ENCODE measurements at places on chromosomes 13 and 19.

- no peak for DNase-seq
These were observed 213.0 kb downstream of the ZIC5 start for GRCh38 chr13:99758460-99759162.

DNA sequence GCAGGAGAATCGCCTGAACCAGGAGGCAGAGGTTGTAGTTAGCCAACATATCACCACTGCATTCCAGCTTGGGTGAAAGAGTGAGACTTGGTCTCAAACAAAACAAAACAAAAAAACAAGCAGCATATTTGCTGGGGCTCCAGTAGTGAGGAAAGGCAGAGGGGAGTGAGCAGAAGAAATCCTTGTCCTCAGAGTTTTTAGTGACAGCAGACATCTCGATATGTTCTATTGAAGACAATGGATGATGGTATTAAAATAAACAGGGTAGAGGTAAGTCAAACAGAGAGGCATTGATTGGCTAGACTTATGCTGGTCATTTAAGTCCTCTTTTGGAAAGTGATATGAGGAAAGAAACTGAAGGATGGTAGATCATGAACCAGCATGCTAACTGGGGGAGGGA lies 19.0 kb downstream of the NLRP7 start:
- DNase-seq: no peak

- DNase-seq: no peak
These were observed 32.7 kb downstream of the DHX34 start for GRCh38 chr19:47381653-47382279.

GRCh38 chr13:111177081-111177711 lies 62.1 kb downstream of the ARHGEF7 start:
- DNase-seq: no peak

DNA sequence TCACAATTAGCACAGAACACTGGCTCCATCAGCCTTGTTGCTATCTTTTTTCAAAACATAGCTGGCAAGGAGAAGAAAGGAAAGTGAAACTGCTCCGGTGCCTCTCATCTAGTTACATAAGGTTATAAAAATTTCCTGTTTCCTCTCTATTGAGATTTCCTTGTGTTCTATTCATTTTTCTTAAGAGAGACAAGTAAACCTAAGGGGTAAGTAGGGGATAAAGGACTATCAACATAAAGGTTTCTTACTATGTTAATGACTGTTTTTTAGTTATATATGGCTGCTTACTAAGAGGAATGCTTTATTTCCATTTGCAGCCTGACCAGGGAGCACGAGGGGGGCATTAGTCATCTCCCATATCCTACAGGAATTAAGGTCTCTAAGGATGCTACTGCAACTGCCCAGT lies 73.2 kb upstream of the MLNR start:
- DNase-seq: no peak

DNA sequence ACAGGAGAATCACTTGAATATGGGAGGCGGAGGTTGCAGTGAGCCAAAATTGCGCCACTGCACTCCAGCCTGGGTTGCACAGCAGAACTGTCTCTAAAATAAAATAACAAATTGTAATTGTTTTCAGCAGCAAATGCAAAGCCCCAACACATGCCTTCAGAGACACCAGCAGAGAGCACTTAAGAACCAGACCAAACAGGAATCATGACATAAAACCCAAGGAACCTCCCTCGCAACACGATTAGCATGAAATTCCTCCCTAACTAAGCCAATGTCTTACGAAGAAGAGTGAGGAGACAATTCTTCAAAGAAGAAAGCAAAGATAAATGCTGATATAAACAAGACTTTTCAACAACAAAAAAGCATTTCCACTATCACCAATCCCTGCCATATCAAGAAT lies 40.1 kb downstream of the PSPC1 start:
- DNase-seq: no peak

DNA sequence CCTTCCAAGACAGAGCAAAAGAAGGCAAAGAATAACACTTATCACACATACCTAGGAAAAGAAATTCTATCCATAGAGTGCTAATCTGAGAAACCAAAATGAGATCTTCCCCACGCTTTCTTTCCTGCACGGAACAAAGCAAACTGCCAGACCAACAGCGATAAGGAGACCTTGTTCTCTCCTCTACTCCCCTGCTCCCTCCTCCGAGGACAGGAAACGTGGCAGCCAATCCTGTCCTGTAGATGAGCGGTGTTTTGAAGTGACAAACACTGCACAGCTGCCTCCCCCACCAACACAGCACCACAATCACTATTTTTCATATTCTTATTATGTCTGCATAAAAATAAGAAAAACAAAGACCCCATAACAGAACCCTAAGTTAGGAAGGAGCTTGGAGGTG lies 113.9 kb upstream of the IRS2 start:
- no peak for DNase-seq

GRCh38 chr19:29533578-29534544 lies 8.1 kb downstream of the VSTM2B start:
- no peak for DNase-seq

- no peak for DNase-seq
These were observed 71.5 kb downstream of the KCTD15 start for GRCh38 chr19:33868076-33868735.

DNA sequence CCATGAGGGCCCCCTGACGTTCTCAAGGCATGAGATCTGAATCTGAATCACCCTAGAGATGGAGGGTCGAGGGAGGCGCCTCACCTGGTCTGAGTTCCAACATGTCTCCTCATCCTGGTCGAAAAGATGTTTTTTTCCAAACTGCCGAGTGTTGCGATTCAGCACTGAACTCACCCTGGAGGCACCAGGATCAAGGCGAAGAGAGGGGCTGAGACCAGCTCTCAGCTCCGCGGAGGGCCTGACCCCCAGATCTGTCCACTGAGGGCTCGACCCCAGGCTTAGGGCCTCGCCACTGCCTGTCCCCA lies 555 bp downstream of the NR2C2AP start:
- DNase-seq: no peak

DNA sequence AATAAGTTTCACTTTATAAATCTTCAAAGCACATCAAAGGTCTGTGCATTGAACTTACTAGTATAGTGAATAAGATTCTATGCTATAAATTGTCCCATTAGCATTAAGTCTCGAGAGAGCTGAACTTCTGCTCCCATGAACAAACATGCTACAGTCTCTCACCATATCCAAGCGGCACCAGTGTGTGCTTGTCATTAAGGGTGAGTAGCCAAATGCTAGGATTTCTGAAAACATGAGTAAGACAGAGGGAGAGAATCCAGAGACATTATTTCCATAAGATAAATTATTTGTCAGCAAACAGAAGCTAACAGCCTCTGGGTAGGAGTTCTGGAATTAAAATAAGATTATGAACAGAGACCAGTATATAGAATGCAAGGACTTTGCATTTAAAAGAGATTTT lies 2882.5 kb downstream of the PCDH9 start:
- DNase-seq: no peak

- DNase-seq: no peak
These were observed 31.4 kb upstream of the MPHOSPH8 start for GRCh38 chr13:19601749-19602725.

GRCh38 chr13:99989276-99990125 lies 7.9 kb downstream of the ZIC2 start:
- DNase-seq: no peak

DNA sequence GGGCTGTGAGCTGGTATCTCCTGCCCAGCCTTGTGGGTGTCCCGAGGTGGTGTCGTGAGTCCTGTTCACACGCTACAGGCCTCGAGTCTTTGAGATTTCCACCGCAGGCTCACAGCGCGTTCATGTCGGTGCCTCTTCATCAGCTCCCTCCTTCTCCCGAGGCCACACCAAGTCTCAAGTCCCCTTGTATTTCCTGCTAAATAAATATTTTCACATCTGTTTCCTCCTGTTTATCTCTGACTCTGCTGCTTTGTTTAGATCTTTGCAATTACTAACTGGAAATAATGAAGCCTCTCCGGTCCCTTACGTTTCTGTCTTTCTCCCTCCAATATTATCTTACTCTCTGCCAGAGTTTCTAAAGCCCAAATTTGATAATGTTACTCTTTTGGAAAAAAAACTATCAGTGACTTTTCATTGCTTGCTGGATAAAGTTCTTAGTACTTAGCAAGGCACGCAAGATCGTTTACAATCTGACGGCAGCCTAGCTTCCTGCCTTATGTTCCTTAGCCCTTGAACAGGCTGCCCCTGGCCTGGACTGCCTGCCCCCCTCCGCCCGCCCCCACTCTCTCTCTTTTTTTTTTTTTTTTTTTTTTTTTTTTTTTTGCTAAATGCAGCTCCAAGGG lies 130.5 kb upstream of the RNF113B start:
- no peak for DNase-seq

- no peak for DNase-seq
These were observed 601.3 kb upstream of the MIR17HG start for GRCh38 chr13:90746230-90746629.

- no peak for DNase-seq
These were observed 64.1 kb downstream of the DOCK9 start for GRCh38 chr13:98913741-98914140.

- DNase-seq: no peak
These were observed 13.2 kb downstream of the NCAN start for GRCh38 chr19:19224852-19225494.

GRCh38 chr19:16359074-16359473 lies 34.4 kb downstream of the KLF2 start:
- DNase-seq: no peak

GRCh38 chr19:29887442-29887855 lies 54.6 kb upstream of the URI1 start:
- DNase-seq: no peak

- DNase-seq: no peak
These were observed 56.1 kb downstream of the PDS5B start for GRCh38 chr13:32642316-32642715.

GRCh38 chr19:5605362-5605761 lies 17.2 kb downstream of the SAFB2 start:
- DNase-seq: no peak

GRCh38 chr13:109712124-109712722 lies 74.2 kb downstream of the IRS2 start:
- DNase-seq: no peak

DNA sequence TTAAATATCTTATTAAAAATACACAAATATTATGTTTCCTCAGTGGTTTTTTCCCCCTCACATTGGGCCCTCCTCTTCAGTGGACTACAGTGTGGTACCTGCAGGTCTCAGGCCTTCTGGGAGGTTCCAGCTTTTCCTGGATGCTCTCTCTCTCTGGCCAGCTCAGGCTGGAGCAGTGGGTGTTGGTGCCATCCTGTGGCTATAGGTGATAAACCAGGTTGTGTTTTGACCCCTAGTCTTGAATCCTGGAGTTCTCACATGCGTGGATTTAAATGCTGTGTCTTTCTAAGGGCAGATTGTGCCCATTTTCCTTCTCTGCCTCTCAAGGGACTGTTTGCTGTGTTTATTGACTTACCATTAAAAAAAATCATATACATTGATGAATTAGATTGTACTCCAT lies 41.2 kb upstream of the ZNF527 start:
- no peak for DNase-seq

DNA sequence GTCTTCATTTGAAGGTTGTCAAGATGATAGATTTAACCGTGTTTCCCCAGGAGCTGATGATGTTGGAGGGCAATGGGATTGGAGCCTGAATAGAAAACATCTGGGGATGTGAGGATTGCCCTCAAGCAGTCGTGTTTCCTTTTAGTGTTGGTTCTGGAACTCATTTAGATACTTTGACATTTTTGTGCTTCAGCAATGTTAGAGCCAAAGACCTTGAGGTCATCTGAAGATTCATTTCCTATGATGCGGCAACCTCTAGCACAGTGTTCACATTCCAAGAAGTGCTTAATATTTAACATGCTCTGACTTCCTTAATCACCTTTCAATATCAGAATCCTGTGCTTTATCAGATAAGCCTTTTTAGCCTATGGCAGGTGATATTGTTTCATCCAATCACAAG lies 82.7 kb downstream of the SLC10A2 start:
- DNase-seq: no peak

GRCh38 chr19:13198634-13199033 lies 48.4 kb downstream of the IER2 start:
- no peak for DNase-seq

- no peak for DNase-seq
These were observed 6.5 kb downstream of the HIF3A start for GRCh38 chr19:46303322-46303690.
